ENCODE measurements at places on chromosomes 3 and 15. TPM values are rescaled to one million over a fixed set of nuclear protein-coding genes. Genes with fewer than 3 reads are reported as not detected.

GRCh38 chr15:84981711-84982300 is at the start of gene PDE8A:
Gene PDE8A (plus strand): TSS chr15:84981856. CDS start chr15:84982163, 307 bp downstream.
- DNase-seq, result no peak

DNA sequence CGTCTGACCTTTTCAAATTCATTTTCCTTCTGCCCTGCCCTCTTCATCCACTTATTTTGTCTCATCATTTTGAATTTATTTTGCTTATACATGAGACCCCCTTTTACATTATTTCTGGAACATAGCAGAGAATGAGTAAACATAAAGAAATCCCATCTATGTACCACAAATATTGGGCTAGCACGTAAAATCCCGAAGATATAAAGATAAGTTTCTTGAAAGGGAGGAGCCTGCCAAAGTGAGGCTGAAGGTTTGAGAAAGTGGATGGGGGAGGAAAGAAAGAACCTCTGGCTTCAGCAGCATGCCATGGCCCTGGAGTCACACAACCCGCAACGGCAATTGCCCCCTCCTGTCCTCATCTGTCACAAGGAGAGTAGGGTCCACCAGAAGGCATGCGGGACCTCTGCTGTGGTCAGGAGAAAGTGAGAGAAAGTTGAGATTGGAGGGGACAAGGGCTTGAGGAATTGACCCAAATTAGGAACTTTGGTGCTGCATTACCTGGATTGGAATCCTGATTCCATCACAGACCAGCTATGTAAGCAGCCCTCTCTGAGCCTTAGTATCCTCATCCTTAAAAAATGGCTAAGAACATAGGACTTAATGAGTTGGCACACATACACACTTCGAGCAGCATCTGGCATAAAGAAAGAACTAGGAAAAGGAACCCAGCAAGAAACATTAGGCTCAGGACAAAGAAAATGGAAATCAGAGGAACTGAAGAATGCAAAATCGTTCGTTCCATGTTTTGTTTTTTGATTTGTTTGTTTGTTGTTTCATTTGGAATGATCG is 53.7 kb upstream of the GYG1 start:
- no peak for DNase-seq

DNA sequence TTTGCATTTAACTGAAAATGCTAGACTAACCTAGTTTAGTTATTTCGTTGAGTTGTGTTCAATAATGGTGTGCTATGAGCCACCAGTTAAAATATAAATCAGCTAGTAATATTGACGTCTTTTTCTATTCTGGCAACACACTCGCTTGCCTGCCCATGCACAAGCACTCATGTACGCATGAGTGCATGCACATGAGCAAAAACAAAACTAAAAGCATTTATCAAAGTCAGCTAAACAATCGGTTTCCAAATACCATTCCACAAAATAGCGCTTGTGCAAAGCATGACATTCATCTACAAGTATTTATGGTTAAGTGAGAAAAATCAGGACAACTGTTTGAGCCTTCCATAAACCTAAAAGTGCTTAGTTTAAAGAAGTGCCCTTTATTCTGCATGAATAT is 13.1 kb upstream of the SAMMSON start:
- DNase-seq, result no peak

GRCh38 chr3:117669774-117670173 is 960.2 kb downstream of the TUSC7 start:
- DNase-seq, result no peak

Gene ARGFX
- total RNA-seq, result not detected

Gene SLC22A13
- not detected for total RNA-seq

Gene XCR1
- total RNA-seq, result not detected

DNA sequence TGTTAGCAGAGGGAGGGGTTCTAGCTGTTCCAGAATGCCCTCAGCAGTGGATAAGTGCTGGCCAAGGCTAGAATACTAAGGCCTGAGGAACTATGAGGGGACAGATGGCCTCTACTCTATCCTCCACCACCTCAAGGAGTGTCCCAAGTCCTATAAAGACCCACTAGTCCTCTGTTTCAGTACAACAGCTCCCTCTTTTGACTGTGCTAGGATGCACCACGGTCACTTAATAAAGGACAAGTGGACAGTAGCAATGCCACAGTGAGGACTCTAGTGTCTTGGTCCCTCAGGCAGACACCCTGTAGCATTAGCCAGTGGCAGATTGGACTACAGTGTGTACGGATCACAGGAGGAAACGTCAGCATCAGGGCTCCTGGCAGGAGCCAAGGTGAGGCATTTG is 171.8 kb upstream of the PROK2 start:
- no peak for DNase-seq

DNA sequence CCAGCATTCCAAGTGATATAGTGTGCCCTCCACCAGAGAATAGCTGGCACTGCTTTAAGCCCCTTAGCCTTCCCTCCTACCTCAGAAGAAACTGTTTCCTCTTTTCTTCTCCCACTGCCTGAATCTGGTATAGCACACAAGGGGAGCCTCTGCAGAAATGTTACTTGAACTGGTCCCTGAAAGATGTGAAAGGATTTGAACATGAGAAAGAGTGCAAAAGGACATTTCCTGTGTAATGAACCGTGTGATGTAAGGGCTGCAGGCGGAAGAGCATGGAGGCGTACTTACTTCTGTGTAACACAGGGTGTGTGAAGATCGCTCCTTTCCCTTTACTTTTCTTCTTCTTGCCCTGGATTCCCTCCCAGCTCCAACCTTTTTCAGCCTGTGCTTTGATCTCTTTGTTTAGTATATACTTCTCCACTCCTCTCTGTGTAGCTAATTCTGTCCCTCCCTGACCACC is 8.4 kb downstream of the TMOD3 start:
- no peak for DNase-seq

GRCh38 chr3:190546881-190547510 is 33.1 kb downstream of the IL1RAP start:
- DNase-seq, result no peak

Gene TLE3
- 61.7 TPM for total RNA-seq

Gene CHRD
- total RNA-seq, result 7.0 TPM

DNA sequence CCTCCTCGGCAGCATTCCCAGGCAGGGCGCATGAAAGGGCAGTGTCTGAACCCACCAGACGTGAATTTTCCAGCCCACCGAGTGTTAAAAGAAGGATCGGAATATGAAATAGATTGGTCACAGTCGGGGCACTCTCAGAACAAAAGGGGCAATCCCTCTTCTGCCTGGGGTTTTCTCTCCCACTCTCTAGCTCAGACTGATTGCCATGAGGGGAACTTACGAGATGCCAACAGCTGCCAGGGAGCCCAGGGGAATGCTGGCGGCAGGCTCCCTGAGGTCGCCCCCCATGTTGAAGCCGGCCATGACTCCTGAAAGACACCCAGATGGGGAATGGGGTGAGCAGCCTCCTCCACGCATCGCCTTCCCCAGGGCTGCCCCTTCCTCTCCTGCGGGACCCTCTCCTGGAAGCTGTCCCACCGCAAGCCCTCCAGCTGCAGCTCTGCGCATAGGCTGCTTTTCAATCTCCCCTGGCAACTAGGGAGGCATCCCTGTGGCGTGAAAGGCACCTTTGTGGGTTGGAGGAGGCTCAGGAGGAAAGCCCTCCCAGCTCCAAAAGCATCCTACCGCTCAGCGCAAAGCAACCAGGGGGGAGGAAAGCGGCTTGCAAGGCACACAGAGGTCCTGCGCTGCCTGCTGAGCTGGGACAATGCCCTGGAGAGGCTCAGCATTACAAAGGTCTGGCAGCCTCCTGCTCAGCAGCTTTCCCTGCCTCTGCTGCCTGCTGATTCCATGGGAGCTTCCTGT is 64.8 kb upstream of the HEG1 start:
- DNase-seq, result no peak

DNA sequence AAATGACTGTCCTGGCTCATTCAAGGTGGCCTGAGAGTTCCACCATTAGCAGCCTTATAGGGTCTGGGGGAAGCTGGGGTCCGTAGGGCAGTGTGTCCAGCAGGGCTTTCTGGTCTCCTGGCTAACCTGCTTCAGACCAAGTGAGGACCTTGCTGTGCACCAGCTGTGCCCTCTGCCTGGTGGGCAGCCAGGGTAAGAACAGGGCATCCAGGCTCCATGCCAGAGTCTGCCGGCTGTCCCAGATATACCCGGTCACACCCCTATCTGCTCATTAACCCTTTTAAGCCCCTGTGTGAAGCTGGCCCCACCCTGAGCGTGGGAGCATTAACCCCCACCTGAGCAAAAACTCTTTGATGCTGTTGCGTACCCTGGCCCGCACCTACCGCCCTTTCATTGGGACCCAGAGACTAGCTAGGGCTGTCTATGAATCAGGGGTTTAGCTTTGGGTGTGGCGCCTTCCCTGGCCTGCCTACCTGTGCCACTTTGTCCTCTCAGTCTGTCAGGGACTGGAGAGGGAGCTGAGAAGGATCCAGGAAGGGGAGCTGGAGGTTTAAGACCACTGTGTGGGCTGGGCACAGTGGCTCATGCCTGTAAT is 17.6 kb downstream of the SEMA3F start:
- DNase-seq, result no peak

Gene SLC24A5
- total RNA-seq, result not detected

- DNase-seq, result no peak
These were observed 290.9 kb downstream of the OCA2 start for GRCh38 chr15:27808182-27808581.

Gene TTLL13
- not detected for total RNA-seq

- peak; percentile 62 for DNase-seq
These were observed at the start of gene SPESP1 for GRCh38 chr15:68930268-68931022. Gene SPESP1 (plus strand): TSS chr15:68930525. CDS start chr15:68930654, 129 bp downstream.

DNA sequence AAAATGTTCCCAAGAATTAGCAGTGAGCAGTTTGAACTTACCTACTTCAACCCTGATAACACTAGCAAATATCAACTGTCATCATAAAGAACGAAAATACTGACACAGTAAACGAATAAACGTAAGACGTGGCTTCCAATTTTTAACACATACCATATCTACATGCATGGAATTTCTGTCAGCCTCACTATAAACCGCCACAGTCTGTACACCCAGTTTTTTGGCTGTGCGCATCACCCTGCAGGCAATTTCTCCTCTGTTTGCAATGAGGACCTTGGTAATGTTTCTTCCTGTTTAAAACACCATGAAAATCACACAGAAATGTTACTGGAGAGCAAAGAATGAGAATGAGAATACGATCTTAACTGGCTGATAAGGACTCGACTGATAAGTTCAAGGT is 7.0 kb downstream of the MCCC1 start:
- DNase-seq, result no peak

DNA sequence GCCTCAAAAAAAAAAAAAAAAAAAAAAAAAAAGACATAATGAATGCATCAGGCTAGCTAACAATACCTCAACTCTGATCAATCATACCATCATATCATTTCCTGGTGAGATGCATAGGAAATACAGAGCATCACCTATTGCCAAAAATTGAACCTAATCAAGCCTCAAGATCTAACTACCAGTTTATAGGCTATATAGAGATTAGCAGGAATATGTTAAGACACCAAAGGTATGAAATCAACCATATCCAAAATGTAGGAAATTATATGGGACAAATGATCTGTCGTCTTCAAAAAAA is 387 bp upstream of the VPS33B start:
- no peak for DNase-seq

DNA sequence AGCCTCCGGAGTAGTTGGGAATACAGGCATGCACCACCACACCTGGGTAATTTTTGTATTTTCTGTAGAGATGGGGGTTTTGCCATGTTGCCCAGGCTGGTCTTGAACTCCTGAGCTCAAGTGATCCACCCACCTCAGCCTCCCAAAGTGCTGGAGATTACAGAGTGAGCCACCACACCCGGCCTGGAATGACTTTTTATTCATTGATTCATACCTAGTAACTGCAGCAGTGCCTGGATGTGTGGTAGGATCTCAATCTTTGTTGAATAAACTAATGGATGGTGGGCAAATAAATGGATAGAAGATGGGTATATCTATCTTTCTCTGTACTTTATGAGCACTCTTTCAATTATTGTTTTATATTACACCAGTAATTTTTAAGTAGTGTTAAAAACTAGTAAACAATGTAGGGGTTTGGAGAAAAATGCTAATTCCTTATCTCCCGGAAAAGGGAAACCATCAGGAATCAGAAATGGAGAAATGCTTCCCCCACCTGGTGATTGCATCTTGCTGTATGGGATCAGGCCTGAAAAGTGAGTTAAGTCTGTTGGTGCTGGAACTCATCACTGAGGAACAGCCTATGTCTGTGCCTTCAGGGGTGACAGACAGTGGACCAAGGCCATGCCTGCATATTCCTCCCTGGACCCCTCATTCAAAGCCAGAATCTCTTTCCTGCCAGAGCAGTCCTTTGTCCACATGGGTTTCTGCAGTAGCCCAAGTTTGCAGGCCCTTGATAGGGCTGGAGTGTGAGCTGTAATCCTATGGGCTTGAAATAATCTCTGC is 161.0 kb upstream of the CTDSPL start:
- DNase-seq, result no peak

Gene LSM3
- total RNA-seq, result 15.4 TPM

DNA sequence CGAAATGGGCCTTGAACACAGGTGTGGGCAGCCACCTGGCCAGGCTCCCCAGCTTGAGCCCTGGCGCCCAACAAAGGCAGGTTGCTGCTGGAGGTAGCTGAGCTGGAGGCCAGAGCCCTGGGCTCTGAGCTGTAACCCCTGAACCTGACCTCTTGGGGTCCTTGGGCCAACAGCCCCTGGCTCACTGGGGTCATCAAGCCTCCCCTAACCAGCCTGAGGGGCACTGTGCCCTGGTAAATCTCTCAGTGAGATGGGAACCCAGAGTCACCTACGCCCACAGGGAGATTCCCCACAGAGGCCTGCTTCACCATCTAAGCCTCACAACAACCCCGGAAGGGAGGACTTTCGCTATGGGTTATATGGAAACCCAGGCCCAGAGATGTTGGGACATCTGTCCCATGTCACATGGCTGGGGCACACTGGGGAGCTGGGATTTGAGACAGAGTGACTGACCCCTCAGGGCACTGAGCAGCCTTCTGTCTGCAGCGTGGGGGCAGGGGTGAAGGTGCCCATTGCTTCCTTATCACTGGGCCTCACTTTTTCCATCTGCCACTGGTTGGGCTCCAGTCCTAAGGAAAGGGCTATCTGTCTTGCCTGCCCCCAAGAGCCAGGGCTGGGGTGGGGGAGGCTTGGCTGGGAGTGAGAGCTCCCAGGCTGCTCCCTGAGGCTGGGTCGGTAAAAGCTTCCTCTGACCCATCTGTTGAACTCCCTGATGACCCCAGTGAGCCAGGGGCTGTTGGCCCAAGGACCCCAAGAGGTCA is 59.1 kb downstream of the IQSEC1 start:
- DNase-seq, result no peak
